Right renal pelvis (tissue), 4 donors: ENCODE measurements at places on chromosomes 1 and 21. TPM values are rescaled to one million over a fixed set of nuclear protein-coding genes. Genes with fewer than 3 reads are reported as not detected.

GRCh38 chr1:27045973-27046558, 33.4 kb upstream of the TENT5B start:
- no peak for DNase-seq

DNA sequence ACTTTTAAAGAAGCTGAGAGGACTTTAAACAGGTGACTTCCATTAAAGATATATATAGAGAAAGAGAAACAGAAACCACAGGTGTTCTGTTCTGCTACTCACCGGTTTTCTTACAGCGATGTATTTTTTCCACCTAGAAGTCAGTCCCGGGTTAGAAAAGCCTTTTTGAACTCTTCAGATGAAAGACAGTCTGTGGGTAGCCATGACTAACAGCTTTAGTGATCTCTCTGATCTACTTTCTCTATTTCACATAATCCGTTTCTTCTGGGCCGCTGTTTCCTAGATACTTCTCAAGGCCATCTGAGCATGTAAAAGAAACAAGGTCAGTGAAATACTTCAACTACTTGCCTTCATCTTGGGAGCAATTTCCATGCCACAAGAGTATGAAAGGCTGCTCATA, 25.1 kb downstream of the WDR64 start:
- DNase-seq, result no peak

- no peak for DNase-seq
Measured at GRCh38 chr1:38613996-38614395, 245.6 kb downstream of the RRAGC start.

DNA sequence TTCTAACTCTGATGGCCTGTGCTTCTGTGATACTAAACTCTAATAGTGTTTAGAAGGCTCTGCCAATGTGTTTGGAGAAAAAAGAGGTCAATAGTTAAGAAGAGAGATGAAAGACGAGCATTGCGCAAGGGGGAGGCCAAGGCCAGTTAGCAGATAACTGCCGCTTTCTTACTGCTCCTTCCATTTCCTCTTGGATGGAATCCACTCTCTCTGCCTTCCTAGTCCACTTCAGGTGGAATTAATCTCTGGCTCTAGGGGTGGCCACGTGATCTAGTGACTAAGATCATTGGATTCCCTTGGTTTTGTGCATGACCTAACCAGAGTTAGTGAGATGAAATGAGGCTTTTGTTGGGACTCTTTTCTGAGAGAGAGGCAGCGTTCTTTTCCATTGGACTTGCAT, 148.3 kb downstream of the ACTL8 start:
- DNase-seq, result no peak

- no peak for DNase-seq
Measured at GRCh38 chr1:46830665-46831322, 31.9 kb downstream of the CYP4B1 start.

DNA sequence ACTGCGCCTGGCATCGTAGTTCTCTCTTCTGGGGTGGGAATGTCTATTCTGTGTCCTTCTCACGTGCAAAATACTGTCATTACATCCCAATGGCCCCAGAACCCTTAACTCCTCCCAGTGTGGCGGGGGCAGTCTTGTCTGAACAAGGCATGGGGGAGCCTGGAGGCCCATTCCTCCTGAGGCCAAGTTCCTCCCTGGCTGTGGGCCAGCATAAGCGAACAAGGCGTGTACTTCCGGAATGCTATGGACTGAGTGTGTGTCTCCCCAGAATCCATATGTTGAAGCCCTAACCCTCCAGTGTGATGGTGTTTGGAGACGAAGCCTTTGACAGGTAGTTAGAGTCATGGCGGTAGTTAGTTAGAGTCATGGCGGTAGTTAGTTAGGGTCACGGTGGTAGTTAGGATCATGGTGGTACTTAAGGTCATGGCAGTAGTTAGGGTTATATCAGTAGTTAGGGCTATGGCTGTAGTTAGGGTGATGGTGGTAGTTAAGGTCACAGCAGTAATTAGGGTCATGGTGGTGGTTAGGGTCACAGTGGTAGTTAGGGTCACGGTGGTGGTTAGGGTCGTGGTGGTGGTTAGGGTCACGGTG, 71.0 kb downstream of the PRKCZ start:
- DNase-seq, result no peak

DNA sequence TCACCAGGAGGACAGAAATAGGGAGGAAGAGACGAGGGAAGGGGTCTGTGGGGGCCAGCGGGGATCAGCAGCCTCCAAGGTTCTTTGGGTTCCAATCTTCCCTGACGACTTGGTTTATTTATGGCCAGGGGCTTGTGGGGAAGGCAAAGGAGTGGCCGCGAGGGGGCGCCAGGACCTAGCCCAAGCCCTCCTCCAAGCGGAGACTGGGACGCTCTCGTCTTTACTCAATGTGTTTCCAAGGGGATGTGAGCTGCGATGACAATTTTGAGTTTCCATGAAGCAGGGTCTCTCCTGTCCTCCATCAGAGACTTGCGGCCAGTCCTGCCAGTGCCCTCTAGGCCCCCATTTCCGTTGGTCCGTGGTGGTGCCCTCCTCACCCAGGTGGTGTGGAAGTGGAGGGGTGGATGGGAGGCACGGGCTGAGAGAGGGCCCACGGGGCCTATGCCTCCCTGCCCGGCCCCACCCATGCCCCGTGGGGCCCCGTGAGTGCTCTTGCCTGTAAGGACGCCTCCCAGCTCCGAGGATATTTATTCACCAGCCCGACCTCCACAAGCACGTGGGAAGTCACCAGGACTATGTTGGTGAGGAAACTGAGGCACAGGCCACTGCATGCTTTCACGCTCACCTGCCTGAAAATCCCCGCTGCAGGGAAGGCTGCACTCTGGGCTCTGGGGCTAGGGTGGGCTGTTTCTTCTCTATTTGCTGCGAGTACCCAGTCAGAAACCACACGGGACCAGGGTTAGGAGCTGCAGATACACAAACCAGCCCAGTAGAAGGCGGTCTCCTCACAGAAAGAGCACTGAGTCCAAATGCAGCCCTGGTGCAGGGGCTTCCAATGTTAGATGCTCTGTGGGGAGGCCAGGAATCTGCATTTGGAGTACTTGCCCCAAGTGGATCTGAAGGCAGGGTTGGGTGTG, 26.5 kb downstream of the DMRTB1 start:
- DNase-seq, result peak; percentile 78

DNA sequence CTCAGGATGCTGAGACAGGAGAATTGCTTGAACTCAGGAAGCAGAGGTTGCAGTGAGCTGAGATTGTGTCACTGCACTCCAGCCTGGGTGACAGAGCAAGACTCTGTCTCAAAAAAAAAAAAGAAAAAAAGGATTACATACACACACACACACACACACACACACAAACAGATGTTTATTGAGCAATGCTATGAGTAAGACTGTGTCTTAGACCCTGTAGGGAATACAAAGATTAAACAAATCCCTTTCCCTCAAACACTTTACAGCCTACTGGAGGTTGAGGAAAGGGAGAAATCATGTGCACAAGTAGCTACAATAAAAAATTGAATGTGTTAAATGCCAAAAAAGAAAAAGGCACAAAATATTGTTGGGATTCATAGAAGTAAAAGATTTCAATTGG, 58.1 kb downstream of the RPAP2 start:
- no peak for DNase-seq

- no peak for DNase-seq
Measured at GRCh38 chr1:109826930-109827349, 63.2 kb upstream of the EPS8L3 start.

- no peak for DNase-seq
Measured at GRCh38 chr1:154975409-154976059, 1.1 kb downstream of the CKS1B start.

DNA sequence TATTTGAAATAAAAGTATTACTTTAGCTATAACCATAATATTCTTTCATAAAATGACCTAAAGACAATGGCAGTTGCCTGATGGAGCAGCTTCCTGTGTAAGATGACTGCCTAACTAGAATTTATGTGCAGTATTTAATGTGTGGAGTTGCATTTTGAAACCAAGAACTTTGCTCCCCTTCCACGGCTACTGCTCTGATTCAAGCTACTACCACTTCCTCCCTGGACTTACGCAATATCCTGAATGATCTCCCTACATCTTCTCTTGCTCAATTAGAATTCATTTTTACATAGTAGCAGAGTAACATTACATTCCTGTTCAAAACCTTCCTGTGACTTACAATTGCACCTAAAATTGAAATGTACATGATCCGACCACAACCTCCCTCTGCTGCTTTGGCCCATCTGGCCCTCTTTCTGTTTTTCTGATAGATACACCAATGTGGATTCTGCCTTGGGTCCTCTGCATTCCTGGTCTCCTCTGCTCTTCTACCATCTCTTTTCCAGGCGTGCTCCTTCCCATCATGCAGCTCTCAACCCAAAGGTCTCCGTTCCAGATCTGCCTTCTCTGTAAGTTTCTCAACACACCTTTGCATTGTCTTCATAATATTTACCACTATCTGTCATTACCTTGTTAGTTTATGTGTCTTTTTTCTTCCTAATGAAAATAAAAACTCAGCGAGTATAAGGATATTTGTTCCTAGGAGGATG, 47.4 kb upstream of the USP25 start:
- no peak for DNase-seq

GRCh38 chr1:174850726-174851125, 149.0 kb upstream of the CACYBP start:
- DNase-seq, result no peak

- DNase-seq, result no peak
Measured at GRCh38 chr1:21669258-21670058, at the start of gene RAP1GAP. Gene RAP1GAP (minus strand): TSS chr1:21669357. CDS start chr1:21620032, 49,325 bp downstream.

DNA sequence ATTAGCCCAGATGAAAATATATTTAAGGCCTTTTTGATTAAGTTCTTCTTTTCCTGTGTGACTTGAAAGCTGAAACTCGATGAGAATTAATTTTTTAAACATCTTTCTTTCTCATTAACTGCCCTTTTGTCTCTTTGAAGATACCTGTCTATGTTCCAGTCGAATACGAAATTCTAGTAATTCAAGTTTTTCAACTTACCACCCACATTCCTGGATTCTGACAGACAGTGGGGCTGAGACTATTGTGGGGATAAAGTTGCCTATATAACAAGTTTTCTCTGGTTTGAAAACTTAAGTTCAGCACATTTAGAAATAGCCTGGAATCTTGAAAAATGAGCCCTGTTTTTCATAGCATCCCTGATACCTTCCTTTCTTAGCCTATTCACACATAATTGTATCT, 114.6 kb downstream of the NTNG1 start:
- DNase-seq, result no peak

- DNase-seq, result no peak
Measured at GRCh38 chr1:174174461-174175329, 15.4 kb downstream of the RABGAP1L start.

DNA sequence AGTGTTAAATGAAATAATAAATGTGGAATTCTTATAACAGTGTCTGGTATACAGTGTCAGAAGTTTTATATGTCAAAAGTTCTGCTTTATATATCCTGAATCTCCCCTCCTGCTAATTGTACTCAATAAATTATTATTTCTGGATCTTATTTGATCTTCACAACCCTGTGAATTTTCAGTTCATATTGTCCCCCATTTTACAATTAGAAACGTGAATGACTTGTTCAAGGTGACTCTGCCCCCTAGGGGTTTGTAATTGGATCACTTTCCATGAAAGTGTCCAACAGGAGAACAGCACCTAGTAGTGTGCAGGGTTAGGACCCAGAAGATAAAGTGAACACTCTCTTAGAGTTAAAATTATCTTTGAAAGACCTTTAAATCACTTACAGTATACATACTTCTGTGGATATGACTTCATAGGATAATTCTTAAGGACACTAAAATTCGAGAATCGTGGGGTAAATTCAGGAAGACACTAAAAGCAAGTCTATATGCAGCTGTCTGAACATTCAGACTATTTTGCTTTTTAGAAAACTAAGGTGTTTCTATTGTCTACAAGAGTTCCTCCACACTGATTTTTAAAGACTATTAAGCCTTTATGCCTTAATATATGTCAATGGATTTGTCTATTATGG, 4.5 kb upstream of the DDR2 start:
- no peak for DNase-seq

GRCh38 chr21:20720623-20721022, 277.6 kb upstream of the NCAM2 start:
- no peak for DNase-seq

- DNase-seq, result no peak
Measured at GRCh38 chr1:63836374-63836773, 62.6 kb downstream of the ROR1 start.

The RAB3B gene
- polyA plus RNA-seq, result 4.9 TPM

The LIN28A gene
- 0.09 TPM for polyA plus RNA-seq

The LCK gene
- 5.8 TPM for polyA plus RNA-seq

The MSH4 gene
- 0.36 TPM for polyA plus RNA-seq

The IFNLR1 gene
- polyA plus RNA-seq, result 5.4 TPM

The FLG gene
- 2.1 TPM for polyA plus RNA-seq

The CFAP74 gene
- 0.69 TPM for polyA plus RNA-seq

The RNU1-4 gene
- not detected for polyA plus RNA-seq

The FAM110D gene
- polyA plus RNA-seq, result 1.4 TPM
